NCI-H1105 treated with DMSO at 0.1 percent for 48 hours (cell line): ENCODE measurements at places on chromosomes 3 and 15.

GRCh38 chr3:23390446-23390845, 187.3 kb downstream of the UBE2E2 start:
- DNase-seq: no peak

- no peak for DNase-seq
These were observed 44.8 kb downstream of the SLC25A26 start for GRCh38 chr3:66265649-66266048.

DNA sequence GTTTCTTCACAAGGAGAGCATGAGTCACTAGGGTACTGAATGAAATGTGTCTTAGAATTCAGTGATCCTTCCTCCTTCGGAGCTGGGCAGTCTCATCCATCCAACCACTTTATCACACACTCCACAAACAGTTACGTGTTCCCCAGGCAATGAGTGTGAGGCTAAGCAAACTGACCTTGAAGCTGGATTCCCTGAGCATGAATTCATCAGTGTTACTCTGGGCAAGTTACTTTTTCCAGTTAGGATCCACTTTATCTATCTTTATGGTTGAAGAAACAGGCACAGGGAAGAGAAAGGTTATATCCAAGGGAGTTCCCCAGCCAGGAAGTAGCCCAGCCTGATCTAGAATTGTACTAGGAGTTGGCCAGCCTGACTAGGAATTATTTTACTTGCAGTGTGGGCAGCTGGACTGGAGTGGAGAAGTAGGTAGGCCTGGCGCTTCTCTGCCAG, 17.1 kb upstream of the GCNT3 start:
- DNase-seq: no peak

GRCh38 chr3:430186-430585, 233.6 kb downstream of the CHL1 start:
- no peak for DNase-seq

DNA sequence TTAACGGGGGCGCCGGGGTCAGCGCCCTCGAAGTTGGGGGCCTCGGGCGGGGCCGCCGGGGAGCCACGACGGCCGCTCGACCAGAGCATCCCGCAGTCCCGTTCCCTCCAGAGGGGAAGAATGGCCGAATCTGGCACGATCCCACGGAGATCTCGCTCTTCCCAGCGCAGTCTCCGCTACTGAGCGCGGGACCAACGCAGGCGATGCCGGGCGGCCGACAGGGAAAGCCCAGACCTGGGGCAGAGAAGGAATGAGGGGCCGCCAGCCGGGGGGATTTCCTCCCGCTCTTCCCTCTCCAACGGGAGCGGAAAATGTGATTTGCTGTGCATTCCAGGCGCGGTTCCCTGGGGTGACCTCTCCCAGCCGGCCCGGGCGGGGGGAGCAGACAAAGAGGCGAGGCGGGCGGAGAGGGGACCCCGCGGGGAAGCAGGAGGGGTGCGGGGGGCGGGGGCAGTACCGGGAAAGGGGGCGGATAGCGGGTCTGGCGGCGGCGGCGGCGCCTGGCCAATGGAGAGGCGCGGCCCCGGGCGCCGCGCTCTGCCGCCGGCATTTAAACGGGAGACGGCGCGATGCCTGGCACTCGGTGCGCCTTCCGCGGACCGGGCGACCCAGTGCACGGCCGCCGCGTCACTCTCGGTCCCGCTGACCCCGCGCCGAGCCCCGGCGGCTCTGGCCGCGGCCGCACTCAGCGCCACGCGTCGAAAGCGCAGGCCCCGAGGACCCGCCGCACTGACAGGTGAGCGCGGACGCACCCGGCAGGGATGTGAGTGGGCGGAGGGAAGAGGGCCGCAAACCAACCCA, at the start of gene GREM1:
Gene GREM1, plus strand, starts transcription at position 579 of the 801 bp plus-strand sequence. CDS start 12,687 bp downstream, outside the sequence.
- no peak for DNase-seq
